ENCODE measurements at places on chromosomes 2 and 18.

DNA sequence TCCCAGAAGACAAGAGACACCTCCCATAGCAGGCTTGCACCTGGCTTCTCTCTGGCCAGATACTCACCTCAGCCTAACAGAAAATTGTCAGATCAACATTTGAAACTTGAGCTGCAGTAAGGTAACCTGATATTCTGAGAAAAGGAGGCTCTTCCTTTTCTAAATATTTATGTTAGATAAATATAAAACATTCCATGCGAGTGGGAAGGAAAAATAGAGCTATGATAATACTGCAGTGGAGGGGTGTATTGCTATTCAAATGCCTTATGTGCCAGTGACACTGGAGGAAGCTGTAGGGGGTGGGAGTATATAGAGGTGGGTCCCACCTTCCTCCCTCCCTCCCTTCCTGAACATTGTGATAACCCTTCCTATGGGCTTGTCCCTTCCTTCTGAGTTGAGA lies 515.5 kb upstream of the CHAC2 start:
- DNase-seq = no peak

DNA sequence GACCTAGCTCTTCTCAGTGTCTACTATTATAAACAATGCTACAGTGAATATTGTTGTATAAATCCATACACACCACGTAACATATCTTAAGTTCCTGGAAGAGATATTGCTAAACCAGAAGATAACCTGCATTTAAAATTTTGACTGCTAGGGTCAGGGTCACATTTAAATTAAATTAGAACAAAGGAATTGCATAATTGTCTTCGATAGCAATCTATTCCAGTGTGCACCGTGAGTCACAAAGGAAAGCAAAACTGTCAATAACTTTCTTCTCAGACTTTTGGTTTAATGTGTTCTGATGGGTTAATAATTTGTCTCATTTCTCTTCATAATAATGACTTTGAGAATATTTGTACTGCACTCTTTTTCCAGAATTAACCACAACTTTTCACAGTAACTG lies 4.2 kb downstream of the GEN1 start:
- DNase-seq = no peak

DNA sequence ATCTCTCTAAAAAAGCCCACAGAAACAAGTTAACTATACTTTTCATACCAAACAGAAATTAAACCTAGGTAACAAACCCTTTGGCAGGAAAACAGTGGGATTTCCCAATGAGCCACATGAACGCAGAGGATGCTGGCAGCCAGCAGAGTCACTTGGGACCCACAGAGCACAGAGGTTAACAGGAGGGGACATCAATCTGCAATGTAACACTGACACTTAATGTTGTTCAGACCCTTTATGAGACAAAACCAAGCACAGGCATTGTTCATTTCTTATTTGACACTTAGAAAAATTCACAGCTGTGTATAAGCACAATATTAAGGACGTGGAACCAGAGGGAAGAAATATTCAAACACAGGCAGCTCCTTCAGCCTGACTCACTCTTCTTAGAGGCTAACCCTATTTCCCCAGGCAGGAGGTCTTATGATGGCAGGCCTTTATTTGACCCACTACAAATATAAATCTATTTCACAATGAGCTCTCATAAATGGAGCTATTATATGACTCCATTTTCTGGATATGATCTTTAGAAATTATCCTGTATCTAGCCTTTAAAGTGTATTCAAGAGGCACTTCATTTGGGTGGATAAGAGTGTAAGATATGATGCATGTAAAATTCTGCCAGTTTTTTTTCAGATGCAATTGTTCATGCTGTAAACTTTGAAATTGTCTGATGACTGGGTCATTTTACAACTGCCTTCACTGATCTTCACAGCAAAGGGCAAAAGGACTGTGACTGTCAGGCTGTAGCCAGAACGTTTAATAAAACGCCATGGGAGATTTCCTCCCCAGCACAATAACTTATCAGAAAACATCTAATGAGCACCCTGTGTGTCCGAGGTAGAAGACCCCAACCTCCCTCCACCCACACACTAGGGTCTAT lies 132.8 kb upstream of the SATB2 start:
- DNase-seq = no peak

- no peak for DNase-seq
Observed at GRCh38 chr2:195319112-195319460, 337.9 kb upstream of the SLC39A10 start.

DNA sequence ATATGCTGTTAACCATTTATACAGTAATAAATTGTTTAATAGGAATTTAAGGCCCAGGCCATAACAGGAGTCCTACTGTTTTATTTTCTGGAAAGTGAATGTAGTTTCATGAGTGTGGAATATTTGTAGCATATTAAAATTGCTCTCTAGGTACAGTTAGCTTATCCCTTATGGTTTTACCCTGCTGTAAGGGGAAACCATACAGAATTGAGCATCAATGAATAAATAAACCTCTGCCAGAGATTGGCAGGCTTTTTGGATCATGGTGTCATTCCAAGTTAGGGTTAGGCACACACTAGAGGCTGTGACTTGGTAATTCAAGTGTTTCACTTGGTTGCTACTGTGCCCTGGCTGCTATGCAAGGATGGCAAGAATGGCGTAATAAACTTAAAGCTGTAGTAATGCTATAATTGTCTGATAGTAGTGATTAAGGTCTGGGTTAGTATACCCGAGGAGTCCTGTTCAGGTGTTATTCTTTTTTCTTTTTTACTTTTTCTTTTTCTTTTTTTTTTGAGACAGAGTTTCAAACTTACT lies 30.4 kb downstream of the BMPR2 start:
- no peak for DNase-seq

DNA sequence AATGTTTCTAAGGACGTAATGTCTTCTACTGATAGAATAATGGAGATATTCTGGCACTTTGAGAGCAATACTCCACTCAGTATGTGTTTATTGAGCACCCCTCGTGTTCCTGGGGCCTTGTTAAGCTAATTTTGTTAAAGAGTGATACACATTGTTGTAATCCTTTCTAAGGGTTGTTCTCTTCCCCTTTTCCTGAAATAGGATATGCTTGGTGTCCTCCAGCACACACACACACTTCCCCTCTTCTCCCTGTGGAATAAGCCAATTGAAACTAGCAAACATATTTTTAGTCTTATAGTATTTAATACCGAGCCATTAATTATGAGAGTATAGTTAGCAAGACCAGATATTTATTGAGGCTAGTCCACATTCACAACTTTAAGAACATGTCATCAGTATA lies 114.1 kb downstream of the CRIM1 start:
- DNase-seq = peak; percentile 32

DNA sequence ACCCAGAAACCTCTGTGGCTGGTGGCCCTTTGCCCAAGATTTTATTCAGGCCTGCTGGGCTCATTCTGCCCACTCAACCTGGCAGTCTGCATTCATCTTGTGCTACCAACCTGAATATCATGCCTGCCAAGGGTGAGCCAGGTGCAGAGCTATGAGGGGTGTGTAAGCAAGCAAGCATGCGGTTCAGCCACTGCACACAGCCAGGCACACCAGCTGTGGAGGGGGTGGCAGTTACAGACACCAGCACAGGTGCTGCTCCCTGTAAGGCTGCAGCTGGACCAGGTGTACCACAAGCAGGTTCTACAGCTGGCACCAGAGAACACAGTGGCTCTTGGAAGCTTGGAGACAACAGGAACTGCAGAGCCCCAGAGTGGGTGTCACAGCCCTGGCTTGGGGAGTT lies 633.2 kb downstream of the FBXO15 start:
- no peak for DNase-seq

- DNase-seq = no peak
Observed at GRCh38 chr2:6148882-6149281, 456.7 kb downstream of the SOX11 start.

GRCh38 chr2:101515477-101515876 lies 40.6 kb upstream of the RFX8 start:
- DNase-seq = peak; percentile 47

- no peak for DNase-seq
Observed at GRCh38 chr2:221969087-221969829, 329.5 kb downstream of the PAX3 start.

- DNase-seq = peak; percentile 67
Observed at GRCh38 chr2:27832396-27832795, 57.8 kb downstream of the RBKS start.

- peak; percentile 73 for DNase-seq
Observed at GRCh38 chr2:208006833-208007232, 18.5 kb downstream of the PLEKHM3 start.

DNA sequence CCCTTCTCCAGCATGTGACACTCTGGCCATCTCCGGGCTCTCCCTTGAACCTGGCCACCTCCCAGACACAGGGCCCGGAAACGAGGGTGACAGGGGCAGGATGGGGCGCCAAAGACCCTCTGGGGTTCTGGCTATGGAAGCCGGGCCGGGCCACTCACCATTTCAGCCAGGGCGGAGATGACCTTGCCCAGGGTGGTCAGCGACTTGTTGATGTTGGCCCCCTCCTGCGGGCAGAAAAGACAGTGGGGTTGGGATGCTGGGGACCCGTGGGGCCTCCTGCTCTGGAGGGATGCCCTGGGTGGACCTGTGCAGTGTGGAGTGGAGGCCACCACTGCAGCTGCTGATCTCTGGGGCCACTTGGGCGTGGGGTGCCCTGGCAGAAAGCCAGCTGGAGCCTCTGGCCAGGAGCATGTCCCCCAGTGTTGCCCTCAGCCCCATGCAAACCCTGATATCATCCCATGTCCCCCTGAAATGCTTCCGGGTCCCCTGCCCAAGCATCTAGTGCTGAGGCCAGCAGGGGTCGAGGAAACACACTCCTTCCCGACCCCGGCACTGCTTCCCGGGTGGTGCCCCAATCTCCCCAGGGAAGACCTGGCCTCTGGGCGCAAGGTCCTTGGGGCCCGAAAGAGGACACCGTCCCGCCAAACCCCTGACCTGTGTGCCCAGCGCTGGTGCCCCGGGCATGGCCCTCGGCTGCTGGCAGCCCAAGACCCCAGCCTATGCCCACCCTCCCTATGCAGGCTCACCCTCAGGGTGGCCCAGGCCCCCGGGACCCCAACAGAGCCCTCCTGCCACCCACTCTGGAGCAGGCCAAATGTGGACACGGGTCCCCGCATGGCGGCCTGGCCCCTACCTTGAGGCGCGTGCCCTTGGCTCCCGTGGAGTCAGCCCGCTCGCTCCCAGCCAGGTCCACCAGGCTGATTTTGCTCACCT lies 36.9 kb downstream of the KIF1A start:
- no peak for DNase-seq

GRCh38 chr18:47987388-47987699 lies 56.9 kb upstream of the SMAD2 start:
- DNase-seq = peak; percentile 50

- DNase-seq = no peak
Observed at GRCh38 chr18:56807901-56808300, 156.7 kb downstream of the WDR7 start.

GRCh38 chr2:148209603-148210002 lies 188.7 kb downstream of the MBD5 start:
- no peak for DNase-seq

DNA sequence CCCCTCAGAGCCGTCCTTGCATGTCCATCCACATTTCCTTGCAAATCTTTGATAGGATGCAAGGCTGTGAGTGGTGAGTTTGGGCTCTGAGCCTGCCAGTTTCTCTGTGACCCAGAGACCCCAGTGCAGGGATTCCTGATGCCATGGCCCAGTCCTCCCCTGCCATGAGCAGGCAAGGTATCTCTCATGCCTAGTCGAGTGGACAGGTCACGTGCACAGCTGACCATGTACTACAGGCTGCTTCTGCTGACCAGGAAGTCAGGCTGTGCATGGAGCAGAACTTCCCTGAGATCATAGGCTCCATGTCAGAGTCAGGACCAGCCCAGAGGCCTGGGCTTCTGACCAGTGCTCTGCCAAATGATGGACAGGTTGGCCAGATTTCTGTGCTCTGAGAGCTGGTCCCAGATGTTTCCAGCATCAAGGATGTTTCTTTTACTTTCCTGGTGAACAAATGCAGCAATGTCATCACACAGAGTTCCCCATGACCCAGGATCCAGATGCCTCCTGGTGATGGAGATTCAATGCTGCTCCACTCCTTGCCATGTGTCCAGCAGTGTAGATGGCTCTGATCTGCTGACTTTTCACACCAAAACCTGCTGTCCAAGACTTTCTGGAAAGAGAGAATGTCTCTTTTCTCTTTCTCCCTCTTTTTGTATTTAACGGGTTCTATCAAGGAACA lies 321.6 kb upstream of the HS6ST1 start:
- no peak for DNase-seq

GRCh38 chr2:64404002-64404731 lies 49.8 kb upstream of the LGALSL start:
- no peak for DNase-seq

- no peak for DNase-seq
Observed at GRCh38 chr18:61127714-61128467, 205.3 kb upstream of the CDH20 start.

- DNase-seq = no peak
Observed at GRCh38 chr2:230781130-230781797, 68.6 kb downstream of the CAB39 start.

DNA sequence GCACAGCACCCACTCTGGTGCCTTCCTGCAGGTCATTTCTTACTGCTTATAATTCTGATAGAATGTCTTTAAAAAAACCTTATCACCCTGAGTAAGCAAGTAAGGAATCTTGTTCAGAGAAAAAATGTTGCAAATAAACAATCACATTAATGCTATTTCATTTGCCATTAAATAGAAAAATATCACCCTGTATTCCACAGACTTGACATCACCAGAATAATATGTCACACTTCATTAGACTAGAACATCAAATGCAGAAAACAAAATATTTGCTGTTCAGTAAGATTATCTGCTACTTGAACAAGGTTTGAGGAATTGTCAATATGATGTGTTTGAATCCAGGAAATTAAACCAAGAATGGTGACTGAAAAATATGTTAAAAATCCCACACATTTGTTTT lies 236.6 kb upstream of the MMADHC start:
- DNase-seq = no peak

GRCh38 chr18:79597831-79598632 lies 81.6 kb upstream of the CTDP1 start:
- no peak for DNase-seq

DNA sequence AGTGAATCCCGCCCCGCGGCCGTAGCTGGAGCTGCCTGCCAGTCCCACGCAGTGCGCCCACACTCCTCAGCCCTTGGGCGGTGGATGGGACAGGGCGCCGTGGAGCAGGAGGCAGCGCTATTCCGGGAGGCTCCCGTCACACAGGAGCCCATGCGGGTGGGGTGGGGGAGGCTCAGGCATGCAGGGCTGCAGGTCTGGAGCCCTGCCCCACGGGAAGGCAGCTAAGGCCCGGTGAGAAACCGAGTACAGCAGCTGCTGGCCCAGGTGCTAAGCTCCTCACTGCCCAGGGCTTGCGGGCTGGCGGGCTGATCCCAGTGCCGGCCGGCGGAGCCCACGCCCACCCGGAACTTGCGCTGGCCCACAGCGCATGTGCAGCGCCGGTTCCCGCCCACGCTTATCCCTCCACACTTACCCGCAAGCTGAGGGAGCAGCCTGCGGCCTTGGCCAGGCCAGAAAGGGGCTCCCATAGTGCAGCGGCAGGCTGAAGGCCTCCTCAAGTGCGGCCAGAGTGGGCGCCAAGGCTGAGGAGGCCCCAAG lies 1152.8 kb upstream of the CELF4 start:
- DNase-seq = no peak

Measured in suppressor macrophage treated with lipopolysaccharide for 1 hour (primary cell).